ENCODE measurements at places on chromosomes 3 and 15.

- peak; percentile 51 for ATAC-seq
Observed at GRCh38 chr15:27059610-27060202, 88.7 kb downstream of the GABRG3 start.

GRCh38 chr15:72206677-72207000, 9.1 kb upstream of the GRAMD2A start:
- no peak for ATAC-seq

GRCh38 chr3:187368251-187369088, at the start of gene RTP4:
Gene RTP4, plus strand, starts transcription at chr3:187368385. Its CDS starts 57 bp downstream, at chr3:187368442.
- peak; percentile 81 for ATAC-seq

- no peak for ATAC-seq
Observed at GRCh38 chr3:62319570-62320243, 53.6 kb downstream of the FEZF2 start.

GRCh38 chr3:50339485-50340146, 1.0 kb downstream of the RASSF1 start:
- ATAC-seq = no peak

- ATAC-seq = no peak
Observed at GRCh38 chr15:47725906-47726305, 8.6 kb downstream of the SEMA6D start.
